NCI-H82 (cell line): ENCODE measurements at places on chromosomes 4 and X.

GRCh38 chr4:92099861-92100260 is 203.9 kb upstream of the GRID2 start:
- no peak for DNase-seq

- DNase-seq: no peak
These were observed 159.9 kb downstream of the RAP1GDS1 start for GRCh38 chr4:98421111-98421510.

GRCh38 chrX:9644335-9644734 is 121.3 kb downstream of the GPR143 start:
- DNase-seq: no peak

- DNase-seq: no peak
These were observed 18.9 kb upstream of the RASGEF1B start for GRCh38 chr4:81490403-81491160.

- no peak for DNase-seq
These were observed 175.3 kb downstream of the DCTD start for GRCh38 chr4:182741914-182742313.

DNA sequence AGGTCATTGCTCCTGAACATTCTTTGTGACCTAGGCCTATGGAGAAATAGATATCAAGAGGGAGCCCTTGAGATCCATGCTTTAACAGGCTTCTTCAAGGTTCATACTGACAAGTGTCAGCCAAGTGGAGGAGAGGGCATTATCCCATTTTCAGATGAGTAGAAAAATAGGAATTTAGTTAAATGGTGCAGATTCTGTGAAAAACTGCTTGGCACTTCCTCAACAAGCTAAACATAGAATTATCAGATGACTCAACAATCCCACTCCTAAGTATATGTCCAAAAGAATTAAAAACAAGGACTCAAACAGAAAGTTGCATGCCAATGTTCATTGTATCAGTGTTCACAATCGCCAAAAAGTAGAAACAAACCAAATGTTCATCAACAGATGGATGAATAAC is 43.8 kb upstream of the KCNIP4 start:
- DNase-seq: no peak

- DNase-seq: no peak
These were observed 36.8 kb downstream of the CC2D2A start for GRCh38 chr4:15506464-15506863.
